ENCODE measurements at places on chromosomes 5 and 9.

DNA sequence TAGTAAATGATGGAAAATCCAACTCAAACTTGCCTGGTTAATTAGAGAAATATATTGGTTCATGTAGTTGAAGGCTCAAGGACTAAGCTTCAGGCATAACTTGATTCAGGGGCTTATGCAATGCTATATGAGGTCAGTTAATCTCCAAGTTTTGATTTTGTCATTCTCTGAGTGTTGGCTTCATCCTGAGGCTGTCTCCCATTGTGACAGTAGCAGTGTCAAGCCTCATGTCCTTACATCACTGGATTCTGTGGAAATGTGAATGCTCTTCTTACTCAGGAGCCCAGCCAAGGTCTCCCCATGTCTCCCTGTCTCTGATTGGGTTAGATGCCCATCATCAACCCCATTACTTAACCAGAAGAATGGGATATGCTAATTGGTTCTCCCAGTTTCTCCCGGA lies 44.4 kb upstream of the SNX2 start:
- DNase-seq = no peak

DNA sequence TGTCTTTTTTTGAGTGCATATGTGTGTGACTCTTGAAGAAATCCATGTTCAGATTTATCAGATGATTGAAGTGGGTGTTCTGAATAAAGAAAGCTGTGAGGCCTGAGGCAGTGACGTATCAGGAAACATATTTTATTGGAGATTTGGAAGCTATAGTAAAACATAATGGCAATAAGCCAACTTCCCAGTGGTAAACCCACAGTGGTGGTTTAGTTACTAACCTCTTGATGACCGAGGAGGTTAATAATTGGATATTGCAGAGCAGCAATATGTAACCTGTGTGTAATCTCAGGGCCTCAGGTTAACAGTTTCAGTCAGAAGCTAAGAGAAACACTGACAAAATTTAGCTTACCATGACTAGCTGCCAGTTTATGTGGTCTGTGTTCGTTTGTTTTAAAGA lies 6.9 kb downstream of the RGMB start:
- DNase-seq = no peak

- DNase-seq = no peak
Observed at GRCh38 chr5:101036778-101037177, 133.7 kb upstream of the ST8SIA4 start.

DNA sequence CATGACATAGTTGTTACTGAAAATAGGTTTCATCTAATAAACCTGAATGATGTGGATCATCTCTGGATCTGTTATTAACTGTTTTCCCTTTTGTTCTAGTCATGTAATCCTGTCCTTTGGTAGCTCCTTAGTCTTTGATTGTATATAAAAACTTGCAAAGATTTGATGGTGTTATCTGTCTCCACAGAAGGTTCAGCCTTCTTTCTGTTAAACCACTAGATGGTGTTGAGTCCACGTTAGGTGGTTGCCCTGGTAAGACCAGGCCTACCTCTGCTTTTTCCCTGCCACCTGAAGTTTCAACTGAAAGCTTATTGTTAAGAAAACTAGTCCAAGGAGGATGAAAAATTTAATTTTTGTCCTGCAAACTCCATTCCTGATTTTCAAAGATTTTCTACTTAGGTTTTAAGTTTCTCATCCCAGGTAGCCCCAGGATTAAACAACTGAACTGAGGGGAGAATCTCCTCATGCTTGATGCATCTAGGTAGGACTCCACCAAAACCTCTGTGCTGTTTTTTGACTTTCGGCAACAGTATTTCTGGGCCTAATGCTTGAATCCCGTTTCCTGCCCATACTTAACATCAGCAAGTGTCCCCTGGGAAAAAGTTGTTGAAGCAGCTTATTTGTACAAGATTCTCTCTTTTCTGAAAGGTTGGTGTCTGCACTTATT lies 68.5 kb downstream of the RICTOR start:
- no peak for DNase-seq

- DNase-seq = no peak
Observed at GRCh38 chr5:14560091-14560595, 21.4 kb upstream of the OTULINL start.

DNA sequence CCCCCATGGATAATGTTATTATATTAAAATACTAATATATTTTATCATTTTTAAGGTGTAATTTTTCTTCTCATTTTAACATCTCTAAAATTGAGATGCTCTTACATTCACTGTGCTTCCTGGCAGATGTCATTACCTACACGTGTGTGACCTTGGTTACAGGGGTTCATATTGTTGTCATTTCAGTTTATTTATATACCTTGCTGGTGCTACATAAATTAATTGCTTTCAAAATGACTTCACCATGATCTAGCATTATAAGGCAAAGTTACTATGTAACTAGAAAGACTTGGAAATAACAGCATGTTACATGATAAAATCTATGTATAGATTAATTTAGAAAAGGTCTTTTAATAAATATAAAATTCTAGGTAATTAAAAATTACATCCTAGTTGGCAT lies 60.9 kb downstream of the ARHGEF28 start:
- DNase-seq = no peak

DNA sequence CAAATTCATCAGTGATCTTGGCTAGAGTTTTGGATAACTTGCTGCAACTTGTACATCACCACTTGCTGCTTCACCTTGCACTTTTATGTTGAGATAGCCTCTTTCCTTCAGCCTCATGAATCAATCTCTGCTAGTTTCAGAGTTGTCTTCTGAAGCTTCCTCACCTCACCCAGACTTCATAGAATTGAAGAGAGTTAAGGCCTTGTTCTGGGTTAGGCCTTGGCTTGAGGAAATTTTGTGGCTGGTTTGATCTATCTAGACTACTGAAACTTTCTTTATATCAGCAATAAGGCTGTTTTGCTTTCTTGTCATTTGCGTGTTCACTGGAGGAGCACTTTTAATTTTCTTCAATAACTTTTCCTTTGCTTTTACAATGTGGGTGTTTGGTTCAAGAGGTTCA lies 12.8 kb downstream of the FER start:
- no peak for DNase-seq

- no peak for DNase-seq
Observed at GRCh38 chr5:15798006-15798405, 298.0 kb downstream of the FBXL7 start.

DNA sequence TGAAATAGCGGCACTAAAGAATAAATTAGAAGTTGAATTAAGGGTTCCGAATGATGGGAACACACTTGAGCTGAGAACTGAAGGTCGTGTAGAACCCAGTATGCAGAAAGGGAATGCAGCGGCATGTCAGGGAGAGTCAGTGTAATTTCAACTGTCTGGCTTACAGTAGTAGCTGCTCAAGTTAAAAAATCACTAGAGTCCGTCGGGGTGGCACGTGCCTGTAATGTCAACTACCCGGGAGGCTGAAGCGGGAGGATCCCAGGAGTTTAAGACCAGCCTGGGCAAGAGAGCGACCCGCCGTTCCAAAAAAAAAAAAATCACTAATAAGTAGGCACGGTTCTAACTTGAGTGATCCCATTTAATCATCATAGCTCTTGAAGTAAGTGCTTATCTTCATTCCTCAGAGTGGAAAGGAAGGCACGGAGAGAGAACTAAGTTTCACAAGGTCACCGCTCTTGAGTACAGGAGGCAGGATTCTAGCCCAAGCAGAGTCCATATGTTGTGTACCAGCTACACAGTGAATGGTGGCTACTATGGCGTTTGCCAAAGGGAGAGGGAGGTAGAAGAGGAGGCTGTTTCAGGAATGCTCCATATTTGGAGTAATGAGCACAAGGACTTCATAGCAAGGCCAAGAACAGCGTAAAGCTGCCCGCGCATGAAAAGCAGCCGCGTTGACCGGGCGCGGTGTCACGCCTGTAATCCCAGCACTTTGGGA lies 831 bp downstream of the RMRP start:
- DNase-seq = no peak

- DNase-seq = no peak
Observed at GRCh38 chr9:132894346-132894745, 15.6 kb downstream of the SPACA9 start.

DNA sequence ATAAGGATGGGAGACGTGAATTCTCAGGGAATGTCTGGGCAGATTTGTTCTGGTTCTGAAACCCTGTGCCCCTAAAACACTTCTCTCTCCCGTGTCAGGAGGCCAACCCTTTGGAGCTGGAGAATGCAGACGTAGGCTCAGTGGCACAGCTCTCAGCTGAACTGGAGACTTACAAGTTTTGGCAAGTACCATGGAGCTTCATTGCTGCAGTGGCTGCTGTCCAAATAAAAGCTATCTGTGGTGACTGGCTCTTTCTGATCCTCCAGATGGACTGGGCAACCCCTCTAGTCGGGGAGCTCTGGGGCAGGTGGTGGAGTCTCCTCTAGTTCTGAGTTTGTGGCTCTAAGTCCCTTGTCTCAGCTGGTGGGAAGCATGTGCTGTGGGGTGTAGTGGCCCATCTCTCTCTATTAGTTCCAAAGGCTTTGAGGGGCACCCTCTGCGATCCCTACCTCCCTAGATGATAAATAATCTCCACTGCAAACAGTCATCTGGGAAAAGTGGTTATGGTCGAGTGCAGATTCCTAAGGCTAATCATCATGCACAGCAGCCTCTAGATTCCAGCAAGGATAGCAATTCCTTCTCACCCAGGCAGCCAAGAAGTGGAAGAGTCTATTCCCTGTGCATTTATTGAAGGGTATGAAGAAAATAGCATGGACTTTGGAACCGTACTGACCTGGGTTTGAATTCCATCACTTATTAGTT lies 204.2 kb upstream of the KLF4 start:
- no peak for DNase-seq

DNA sequence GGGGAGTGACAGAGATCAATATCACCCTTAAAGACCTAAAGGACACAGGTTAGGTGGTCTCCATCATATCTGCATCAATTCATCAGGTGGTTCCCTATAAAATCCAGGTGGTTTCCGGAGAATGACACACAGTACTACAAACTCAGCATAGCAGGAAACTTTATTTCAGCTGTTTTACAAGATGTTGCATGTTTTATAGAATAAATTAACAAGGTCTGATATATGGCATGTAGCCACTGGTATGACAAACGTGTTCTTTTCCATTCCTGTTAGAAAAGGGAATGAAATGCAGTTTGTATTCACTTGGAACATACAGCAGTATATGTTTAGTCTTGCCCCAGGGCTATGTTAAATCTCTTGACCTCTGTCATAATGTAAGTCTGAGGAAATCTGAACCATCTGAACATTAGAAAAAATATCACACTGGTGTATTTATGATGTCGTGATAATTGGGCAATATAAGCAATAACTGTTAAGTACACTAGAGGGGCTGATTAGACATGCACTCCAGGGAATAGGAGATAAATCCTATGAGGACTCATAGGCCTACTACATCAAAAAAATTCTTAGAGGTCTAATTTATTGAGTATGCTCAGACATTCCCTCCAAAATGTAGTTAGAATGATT lies 42.2 kb upstream of the TNFSF8 start:
- no peak for DNase-seq

DNA sequence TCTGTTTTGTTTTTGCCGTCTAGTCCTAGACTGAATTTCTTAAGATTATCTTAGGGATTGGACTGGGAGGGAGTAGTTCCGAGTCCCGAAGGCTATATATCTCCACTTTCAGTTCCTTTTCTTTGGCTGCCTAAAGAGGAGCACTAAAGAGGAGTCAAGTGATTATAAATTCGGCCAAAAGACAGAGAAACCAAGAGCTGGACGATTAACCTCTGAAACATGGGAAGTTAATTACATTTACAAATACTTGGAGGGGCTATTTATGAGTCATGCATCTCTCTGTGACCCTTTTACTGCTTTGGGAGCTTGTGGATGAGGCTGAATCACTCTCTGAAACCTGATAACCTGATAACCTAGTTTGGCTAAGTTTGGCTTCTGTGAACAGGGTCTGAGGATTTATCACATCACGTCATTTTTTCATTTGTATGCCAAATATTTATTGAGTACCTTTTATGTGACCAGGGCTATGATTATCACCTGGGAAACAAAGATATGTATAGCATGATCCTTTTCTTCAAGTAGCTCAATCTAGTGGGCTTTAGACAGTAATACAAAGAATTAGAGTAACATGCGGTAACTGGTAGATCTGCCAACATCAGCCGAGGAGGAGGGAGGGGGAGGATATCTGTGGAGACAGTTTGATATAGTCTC lies 180.9 kb downstream of the CD180 start:
- DNase-seq = no peak

- no peak for DNase-seq
Observed at GRCh38 chr9:136441681-136442245, 2.1 kb upstream of the INPP5E start.

DNA sequence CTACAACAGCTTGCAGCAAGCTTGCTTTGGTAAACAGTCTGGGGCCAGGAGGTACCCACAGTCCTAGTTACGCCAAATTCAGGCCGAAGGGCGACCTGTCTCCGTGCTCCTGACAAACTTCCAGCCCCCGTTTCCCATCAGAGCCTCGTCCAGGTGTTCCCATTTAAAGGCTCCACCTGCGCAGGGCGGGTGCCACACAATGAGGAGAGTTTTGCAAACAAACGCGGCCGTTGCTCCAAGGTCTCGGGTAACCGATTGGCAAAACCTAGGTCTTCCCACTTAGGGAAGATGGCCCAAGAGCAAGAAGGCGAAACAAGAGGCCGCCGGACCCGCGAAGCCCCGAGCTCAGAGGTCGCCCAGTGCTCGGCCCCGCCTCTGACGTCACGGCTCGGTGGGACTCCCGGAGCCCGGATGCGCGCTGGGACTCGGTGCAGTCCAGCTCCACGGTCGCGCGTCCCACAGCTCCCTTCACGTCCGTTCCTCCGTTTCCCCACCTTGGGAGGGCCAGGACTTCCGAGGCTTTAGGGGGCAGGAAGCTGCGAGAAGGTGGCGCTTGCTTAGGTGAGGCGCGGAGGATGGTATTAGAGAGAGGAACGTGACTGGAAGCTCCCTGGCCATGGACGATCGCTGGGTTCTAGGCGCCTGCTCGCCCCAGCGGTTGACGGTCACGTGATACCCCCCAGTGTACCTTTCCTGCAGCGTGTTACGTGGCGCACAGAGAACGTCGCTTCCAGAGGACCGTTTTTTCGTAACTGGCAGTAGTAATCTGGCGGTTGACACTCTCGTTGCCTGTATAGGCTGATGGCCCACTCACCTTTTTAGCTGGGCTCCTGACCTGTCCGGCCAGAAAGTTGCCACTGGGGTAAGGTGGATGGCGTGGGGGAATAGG lies 41.8 kb upstream of the KDM4C start:
- no peak for DNase-seq

- no peak for DNase-seq
Observed at GRCh38 chr9:126084008-126084407, 242.6 kb upstream of the MVB12B start.
